ENCODE measurements at places on chromosomes 16 and 17.

GRCh38 chr17:81652906-81653771 lies 3.2 kb downstream of the PDE6G start:
- DNase-seq = no peak

DNA sequence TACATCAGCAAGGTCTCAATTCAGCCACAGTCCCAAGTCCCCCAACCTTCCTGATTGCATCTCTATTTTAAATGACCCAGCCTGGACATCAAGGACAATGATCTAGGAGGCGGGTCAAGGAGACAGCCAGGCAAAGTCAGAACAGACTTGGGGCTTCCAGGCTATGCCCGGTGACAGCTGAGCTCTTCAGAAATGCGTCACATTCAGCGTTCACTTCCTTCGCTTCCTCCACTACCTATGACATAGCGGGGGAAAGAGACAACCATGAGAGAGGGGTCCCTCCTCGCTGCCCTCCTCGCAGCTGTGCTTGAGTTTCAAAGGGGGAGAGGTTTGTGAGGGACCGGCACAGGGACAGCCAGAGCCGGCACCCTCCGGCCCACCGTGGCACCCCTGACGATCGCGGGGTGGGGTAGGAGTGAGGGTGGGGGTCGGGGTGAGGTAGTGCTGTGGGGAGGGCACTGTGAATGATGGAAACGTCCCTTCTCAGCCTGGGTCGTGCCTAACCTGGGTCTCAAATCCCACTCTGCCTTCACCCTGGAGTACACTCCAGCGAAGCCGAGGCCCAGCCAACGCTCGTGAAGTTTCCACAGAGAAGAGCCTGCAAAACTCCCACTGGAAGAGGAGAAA lies 12.3 kb upstream of the LGALS3BP start:
- no peak for DNase-seq

DNA sequence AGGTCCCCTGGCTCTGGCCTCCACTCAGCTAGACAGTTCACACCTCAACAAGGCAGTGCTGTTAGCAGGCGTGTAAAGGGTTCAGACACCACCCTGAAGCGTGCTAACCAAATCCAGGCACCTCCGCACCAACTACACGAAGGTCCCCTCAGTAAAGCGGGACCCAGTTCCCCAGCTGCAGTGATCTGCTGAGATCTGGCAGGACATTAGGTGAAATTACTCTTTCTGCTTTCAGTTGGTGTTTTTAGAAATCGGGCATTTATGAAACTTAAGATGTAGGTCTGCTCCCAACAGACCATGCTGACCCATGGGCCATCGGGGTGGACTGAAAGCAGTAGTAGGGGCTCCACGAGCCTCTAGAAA lies 27.1 kb downstream of the FBXO31 start:
- DNase-seq = no peak

DNA sequence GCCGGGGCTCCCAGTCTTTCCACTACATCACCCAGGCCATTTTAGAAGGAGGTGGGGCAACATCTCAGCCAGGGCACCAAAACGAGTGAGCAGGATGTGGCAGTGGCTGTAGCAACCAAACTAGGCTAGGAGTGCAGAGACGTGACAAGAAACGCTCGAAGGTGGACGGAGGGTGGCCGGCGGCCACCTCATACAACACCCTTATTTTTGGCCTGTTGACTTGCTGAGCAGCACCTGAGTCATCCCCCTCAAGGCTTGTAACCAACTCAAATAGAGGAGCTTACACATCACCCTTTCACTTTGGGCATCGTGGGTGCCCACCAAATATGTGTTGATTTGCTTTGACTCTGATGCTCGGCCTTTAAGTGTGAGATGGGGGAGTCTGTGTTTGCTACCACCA lies 23.7 kb upstream of the SOX9 start:
- DNase-seq = no peak

- DNase-seq = no peak
These were observed 92.1 kb upstream of the HLF start for GRCh38 chr17:55172612-55173011.

- no peak for DNase-seq
These were observed 26.1 kb downstream of the QPRT start for GRCh38 chr16:29705030-29705429.
